Activated naive CD4-positive, alpha-beta T cell (primary cell): ENCODE measurements at places on chromosomes 11 and 22.

DNA sequence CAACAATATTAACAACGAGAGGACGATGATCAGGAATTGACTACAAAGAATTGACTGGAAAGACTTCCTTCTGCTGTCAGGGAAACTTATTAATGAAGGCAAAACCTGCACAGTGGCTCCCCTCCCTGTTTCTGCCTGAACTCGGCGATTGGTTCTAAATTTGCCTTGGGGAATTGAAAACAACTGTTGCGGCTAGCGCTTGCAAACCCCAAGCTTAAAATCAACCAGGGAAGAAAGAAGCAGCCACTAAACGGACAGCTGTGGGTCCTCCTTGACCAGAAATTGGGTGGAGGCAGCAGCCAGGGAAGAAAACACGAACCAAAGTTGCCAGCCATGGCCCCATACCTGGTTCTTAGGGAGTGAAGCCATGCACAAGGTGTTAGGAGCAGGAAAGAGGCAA is 383.5 kb upstream of the CADM1 start:
- DNase-seq = no peak

DNA sequence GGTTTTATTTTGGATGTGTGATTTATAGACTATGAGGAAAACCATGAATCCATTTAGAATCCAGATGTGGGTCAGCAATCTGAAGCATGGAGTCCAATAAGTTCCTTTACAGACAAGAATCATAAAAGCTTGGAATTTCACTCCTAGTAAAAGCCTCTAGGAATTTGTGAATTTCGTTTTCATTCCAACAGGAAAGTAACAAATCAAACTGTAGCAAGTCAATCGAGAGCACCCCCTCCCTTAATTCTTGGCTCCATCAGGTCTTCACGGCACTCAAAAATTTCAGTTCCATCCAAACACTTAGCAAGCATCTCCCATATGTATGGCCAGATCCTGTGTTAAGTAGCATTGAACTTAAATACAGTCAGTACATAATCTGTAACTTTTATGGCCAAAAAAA is 143.6 kb upstream of the POU2AF2 start:
- no peak for DNase-seq

GRCh38 chr22:48305726-48306235 is 1521.9 kb downstream of the BRD1 start:
- no peak for DNase-seq

DNA sequence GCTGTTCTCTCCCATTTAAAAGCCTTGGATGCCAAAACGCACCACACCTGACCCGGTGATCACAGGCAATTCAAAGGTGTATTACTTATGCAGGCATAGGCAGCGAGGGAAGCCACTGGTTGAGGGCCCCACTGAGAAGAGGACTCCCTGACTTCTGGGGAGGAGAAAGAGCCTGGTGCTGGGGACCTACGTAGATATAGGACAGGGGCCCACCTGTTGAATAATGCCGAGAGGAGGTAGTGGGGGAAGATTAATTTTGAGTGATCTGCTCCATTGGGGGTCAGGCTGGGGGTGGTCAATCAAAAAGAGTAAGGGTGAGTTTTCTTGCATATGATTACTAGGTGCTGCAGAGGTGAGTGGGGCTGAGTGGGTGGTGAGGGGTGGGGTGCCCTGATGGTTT is 7.8 kb downstream of the LMO2 start:
- no peak for DNase-seq

DNA sequence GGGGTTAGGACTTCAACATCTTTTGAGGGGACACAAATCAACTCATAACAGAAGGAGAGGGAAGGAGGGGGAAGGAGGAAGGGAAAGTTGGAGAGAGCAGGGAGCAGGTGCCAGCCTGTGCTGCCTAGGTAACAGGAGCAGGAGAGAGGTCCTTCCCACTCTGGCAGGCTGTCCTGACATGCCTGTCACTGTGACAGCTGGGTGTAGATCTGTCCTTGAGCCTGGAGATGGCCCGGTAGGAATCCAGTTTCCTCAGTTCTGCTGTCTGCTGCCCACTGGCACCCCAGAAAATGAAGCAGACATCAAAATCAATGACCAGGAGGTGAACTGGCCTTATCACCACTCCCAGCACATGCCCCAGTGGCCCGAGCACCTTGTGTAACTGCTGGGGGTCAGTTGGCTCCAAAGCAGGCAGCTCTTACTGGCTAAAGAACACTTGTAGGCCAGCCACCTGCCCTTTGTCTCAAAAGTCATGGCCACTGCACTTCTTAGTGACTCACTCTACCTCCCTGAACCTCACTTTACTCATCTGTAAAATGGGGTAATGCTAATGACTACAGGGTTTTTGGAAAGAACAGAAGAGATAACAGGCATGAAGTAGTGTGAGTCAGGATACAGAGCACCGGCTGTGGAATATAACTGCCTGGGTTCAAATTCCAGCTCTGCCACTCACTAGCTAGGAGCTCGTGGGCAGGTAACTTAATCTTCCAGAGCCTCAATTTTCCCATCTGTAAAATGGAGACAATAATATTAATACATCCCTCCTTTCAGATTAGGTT is 8.0 kb upstream of the TSPAN18 start:
- DNase-seq = no peak

- DNase-seq = no peak
These were observed at the start of gene PLAAT2 for GRCh38 chr11:63563201-63564055. TSS of gene PLAAT2 (minus strand) at chr11:63563379. CDS start at chr11:63563324, 55 bp downstream.

- DNase-seq = no peak
These were observed 1073.7 kb downstream of the BRD1 start for GRCh38 chr22:48753752-48754517.

- DNase-seq = no peak
These were observed 53.8 kb upstream of the CAPRIN1 start for GRCh38 chr11:33997584-33998251.

DNA sequence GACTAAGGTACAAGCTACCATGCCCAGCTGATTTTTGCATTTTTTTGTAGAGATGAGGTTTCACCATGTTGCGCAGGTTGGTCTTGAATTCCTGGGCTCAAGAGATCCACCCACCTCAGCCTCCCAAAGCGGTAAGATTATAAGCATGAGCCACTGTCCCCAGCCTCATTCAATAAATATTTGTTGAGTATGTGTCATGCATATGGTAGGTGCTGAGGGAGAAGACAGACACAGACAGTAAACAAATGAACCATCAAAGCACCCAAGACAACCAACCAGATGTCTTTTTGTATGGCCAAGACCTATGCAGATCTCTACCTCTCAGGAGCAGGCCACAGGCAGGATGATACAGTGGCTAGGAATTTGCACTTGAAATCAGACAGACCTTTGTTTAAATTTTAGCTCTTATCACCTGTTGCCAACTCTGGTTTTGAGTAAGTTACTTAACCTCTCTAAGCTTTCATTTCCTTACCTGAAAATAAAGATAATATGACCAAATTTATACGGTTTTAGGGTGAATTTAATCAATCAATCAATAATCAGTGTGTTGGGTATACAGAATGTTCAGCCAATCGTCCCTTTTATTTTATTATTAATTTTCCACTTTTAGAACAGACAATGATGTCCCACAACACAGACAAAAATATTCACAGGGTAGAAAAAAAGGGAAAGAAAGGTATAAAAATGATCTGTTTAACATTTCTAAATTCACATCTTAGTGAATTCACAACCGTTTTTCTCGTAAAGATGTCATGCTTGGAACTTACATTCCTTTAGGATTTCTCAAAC is 128.2 kb downstream of the SGSM3 start:
- no peak for DNase-seq

- no peak for DNase-seq
These were observed 53.0 kb downstream of the SIK3 start for GRCh38 chr11:117045196-117045595.

DNA sequence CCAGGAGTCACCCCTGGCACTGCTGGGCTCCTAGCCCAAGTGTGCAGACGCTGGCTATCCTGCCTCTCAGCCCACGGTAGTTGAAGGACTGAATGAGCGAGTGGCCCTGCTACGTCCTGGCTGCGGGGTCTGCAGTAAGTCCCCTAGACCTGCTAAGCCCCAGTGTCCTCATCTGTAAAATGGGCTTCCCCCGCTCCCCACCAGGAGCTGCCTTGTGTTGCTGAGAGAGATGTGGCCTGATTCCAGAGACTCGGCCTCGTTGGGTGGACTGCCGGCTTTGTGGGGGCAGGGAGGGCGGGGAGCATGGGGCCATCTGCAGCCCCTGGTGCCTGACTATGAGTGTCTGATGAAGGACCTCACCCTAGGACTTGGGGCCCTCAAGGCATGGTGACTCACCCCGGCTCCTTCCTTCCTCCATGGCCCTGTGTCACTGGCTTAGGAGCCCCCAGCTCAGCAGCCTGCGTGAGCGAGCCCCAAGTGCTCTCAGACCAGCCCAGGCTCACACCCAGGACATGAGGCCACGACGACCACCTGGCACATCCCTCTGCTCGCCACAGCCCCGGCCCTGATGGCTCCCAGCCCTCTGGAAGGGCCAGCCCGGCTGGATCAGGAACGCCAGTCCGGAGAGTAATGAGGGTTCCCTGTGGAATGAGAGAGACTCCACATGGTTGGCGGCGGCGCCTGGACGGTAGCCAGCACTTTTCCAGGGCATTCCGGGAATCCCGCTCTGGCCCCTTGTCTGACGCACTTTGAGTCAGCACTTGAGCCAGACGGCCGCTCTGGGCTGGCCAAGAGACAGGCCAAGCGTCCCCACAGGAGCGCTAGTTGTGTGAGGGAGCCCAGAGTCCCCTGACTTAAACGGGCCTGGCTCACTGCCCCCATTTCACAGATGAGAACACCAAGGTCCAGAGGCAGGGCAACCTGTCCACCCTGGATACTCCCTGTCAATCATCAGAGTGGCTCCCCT is 50.5 kb upstream of the SHISAL1 start:
- no peak for DNase-seq

DNA sequence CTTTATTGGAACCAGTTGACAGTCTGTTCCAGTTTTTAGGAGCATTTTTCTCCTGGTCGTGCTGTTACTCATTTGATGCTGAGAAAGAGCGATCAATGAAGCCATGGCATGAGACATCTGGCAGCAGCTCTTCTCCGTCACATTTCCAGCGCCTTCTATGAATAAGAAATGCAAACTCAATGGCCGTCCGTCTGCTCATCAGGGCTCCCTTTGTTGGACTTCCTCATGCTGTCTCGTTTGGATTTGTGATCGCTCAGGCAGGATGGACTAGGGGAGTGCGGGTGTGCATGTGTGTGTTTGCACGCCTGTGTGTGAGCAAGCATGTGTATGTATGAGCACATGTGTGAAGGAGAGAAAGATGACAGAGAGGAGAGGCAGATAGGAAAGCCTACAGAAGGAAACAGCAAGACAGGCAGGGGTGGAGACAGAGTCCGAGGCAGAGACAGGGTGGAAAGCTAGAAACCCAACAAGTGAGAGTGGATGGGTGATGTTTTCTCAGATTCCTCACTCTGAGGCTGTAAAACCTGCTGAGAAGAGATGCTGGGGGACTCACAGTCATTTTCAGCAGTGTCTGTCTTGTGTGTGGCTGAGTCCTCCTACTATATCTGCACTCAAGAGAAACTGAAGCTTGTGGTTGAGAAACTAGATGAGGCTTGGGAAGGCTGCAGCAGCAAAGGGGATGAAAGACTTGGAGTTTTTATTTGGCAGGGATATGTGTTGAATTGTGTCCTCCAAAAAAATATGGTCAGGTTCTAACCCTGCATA is 56.0 kb upstream of the CLMP start:
- DNase-seq = no peak

- no peak for DNase-seq
These were observed 56.9 kb downstream of the PARVA start for GRCh38 chr11:12434325-12434654.

GRCh38 chr11:42657169-42657568 is 654.6 kb upstream of the API5 start:
- no peak for DNase-seq

- no peak for DNase-seq
These were observed 185.2 kb downstream of the GRIK4 start for GRCh38 chr11:120696597-120697218.

DNA sequence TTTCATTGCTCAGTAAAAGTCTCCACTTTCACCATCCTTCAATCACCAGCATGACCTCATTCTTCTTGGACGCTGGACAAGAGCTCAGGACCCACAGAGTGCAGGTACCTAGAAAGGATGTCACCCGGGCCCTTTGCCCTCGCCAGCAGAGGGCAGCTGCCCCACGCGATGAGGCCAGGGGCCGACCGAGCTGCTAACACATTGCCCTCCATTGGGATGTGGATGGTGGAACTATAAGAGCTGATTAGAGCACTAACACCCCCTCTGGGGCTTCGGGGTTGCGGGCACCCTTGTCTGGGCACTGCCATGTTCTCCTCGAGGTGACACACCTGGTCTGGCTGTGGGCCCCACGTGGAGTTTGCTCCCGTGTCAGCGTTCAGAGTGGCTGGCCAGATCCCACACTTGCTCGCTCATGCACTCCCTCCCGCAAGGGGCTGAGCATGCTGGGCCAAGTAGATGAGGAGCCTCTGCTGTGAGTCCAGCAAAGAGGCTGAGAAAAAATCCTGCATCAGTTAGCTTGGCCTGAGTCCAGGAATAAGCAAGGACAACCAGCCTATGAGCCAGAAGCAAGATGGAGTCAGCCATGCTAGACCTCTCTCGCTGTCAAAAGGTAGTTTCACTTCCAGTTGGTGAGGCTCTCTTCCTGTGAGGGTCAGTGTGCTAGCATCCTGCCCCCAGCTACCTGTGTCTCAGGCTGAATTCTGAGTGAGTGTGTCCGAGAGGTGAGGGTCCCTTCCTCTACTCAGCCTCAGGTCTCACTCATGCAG is 9.8 kb downstream of the KRTAP5-6 start:
- no peak for DNase-seq

DNA sequence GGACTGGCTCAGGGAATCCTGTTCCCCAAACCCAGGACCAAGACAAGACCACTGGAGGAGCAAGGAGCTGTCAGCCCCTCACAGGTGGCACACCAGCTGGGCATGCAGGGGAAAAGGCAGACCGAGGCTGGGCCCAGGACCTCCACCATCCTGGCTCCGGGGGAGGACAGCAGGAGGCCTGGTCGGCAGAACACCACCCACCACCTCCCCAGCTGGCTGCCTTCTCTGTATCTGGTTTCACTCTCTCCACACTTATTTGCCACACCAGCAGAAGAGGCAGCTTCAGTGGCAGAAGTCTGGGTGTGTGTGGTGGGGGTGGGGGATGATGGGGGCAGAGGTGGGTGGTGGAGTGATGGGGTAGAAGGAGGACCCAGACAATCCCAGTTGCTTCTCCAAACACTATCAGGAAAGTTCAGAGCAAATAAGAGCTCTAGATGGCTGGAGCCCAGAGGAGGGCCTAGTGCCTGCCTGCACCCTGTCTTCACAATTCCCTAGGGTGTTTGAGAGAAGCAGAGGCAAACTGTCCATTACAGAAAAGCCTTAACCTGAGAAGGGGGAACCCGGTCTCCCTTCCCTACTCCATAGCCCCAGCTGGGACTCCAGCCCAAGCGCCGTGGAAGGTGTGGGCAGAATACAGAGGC is 51.9 kb upstream of the CDON start:
- no peak for DNase-seq
